ENCODE measurements at places on chromosomes 16 and 17.

GRCh38 chr17:60049936-60050335 lies 28.8 kb downstream of the HEATR6 start:
- DNase-seq, result no peak

DNA sequence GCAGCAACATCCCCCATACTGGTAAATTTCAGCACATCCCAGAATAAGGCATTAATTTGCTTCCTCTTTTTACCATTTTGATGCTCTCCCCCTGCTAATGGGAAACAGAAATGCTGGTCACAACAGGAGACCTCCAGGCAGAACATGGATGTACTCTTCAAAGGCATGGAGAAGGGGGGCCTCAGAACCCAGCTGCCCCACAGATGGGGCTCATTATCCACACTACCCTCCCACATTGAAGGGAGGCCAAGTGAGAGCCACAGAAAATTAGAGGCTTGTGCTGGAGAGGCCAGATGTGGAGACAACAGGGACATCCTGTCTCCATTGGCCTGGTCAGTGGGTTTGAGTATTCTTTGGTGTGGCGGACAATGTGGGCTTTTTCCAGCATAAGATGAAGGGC lies 150.1 kb upstream of the CDH11 start:
- DNase-seq, result no peak

GRCh38 chr17:34099859-34100515 lies 155.1 kb upstream of the CCL2 start:
- no peak for DNase-seq

DNA sequence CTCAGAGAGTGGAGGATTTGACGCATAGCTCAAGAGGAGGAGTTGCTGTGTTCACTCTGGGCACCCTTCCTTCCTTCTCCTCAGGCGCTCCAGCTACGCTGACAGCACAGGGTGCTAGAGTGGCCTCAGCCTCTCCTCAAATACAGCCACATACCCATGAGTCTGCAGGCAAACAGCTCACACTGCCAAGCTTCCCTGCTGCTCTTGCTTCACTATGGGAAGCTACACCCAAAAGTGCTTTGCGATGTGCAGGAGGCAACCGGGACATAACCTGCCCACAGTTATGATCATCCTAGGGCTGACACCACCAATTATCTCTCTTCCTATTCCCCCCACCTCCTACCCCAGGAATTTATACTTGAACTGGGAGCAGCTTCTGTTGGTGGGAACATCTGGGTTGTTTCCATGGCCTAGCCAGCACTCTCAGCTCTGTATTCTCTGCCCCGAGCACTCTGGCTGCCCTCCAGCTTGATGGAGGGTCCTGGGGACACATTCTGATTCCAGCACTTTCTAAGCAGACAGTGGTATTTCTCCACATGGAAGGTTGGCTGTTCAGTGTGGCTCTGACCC lies 40.3 kb upstream of the SREBF1 start:
- peak; percentile 79 for DNase-seq

GRCh38 chr16:82653550-82654511 lies 27.1 kb downstream of the CDH13 start:
- peak; percentile 87 for DNase-seq

GRCh38 chr17:15648386-15648785 lies 28.9 kb upstream of the FBXW10B start:
- DNase-seq, result no peak

GRCh38 chr17:49209061-49209571 lies 1.3 kb downstream of the GNGT2 start:
- no peak for DNase-seq

- DNase-seq, result peak; percentile 97
These were observed 23.8 kb downstream of the DEXI start for GRCh38 chr16:10918294-10919002.

DNA sequence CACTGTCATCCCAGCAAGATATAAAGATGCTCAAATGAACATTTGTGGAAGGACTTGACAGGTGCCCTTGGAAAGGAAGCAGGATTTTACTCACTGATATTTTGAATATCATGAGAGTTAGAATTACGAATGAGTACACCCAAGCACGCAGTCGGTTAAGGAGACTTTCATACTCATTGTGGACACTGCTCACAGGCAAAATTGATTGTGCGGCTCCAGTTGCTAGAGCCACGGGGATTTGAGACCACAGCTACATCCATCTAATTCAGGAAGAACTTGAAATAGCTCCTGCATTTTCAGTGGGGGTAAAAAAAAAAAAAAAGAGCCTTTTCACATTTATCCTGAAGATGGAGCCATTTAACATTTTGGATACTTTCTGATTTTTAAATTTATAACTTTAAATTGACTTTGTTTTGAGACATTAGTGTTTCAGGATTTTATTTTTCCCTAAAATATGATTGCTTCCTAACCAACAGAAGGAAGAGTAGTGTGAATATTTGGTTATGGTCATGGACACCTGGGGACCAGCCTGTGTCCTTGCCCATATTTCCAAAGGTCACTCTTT lies 1080.1 kb upstream of the EEF2KMT start:
- no peak for DNase-seq

- DNase-seq, result no peak
These were observed 19.2 kb upstream of the SMIM5 start for GRCh38 chr17:75614006-75614405.

DNA sequence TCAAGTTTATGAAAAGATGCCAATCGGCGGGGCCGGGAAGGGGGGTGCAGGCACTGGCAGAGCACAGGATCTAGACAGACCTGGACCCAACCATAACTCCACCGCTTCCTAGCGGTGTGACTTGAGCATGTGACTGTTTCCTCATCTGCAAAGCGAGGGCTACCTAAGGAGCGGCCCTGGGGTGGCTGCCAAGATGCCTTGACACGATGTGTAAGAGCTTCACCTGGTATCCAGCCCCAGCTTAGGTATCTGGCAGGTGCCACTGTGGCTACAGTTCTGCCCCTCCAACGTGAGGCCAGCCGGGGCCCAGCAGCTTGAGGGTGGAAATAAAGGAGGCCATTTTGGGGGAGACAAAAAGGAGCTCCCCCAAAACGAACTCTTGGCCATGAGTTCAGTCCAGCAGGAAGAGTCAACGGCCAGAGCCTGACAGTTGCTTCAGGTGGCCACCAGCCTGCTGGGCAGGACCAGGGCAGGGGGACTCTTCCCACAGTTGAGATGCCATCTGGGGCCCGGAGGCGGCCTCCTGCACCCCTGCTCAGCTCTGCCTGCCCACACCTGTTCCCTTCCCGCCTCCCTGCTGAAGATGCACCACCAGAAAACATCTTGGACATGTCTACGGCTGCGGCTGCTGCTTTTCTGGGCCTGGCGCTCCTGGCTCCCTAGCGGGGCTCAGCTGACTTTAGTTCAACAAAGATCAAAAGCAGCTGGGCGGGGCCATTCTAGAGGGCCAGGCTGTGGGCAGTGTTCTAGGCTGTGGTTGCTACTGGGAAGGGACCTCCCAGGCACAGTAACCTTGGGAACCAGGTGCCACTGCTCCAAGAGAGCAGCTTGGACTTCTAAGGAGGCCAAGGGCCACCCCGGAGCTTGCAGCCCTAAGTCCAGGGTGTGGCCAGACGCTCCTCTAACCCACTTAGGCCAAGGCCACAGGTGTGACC lies 3.4 kb upstream of the MTSS2 start:
- DNase-seq, result no peak

GRCh38 chr17:78865682-78866390 lies 25.2 kb upstream of the USP36 start:
- DNase-seq, result peak; percentile 83

DNA sequence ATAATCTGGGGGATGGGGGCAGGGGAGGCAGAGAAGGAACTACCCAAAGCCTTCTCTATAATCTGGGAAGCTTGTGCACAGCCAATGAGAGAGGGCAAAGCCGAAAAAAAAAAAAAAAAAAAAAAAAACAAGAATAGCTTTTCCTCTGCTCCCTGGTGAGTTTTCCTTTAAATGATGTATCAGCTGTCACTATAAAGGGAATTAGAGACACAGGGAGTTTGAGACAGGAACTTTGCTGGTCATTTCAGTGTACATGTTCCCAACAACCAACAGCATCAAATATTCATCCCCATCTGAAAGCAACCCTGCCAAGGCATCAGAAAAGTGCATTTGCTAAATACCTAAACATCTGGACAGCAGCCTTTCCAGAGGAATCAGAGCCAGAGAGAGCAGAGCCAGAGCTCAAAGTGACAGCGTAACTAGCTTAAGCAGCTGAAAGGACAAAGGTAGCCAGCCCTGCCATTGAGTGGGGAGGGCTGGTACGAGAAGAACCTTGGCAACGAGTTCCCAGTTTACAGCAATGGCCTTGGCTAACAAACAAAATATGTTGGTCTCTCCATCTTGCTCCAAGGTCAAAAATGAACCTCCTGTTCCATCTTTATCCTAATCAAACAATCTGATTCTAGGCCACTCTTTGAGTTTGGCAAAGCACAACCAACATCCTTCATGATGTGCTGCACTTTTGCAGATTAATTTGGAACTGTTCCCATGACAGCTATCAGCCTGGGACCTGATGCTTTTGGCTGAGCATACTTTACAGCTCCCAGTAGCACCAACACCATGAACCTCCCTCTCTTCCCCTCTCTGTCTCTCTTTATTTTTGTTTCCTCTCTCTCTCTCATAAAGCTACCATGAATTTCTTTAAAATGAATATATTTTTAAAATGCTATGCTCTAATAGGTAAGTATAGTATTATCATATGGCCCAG lies 143.7 kb upstream of the GNAO1 start:
- DNase-seq, result no peak

DNA sequence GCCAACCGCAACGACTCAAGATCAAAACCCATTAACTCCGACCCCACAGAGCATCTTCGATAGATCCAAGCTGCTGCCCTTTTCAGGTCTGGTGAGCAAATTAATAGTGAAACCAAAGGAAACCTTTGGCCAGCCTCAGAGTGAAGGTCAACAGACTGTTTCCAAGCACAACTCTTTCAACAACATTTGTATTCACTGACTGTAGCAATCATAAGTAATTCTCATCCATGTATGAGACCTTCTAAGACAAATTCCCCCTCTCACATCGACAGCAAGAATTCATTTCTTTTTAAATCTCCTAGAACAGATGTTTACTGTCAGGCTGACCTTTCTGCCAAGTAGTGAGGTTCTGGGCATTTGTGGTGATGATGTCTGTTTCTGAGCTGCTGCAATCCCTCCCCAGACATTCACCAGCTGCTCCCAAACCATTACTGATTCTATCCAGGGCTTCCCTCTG lies 64.2 kb downstream of the SLC39A11 start:
- peak; percentile 75 for DNase-seq

DNA sequence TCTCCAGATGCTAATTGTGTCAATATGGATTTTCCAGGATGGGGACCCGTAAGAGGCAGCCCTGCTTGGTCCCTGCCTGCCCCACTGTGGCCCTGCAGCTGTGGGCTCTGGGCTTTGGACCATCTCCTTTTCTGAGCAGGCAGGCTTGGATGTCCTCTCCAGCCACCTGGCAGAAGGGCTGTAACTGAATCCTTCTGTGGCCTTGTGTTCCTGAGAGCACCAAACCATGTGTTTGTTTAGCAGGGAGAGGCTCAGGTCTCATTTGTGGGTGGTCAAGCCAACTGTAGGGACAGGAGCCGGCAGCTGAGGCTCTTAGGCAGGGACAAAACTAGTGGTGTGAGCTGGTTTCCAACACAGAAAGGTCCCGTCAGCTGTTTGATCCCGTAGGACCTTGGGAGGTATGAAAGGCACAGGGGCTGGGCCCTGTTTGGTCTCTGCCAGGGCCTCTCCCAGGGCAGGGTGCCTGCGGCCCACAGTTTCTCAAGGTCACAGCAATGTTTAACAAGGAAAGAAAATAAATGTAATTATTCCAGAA lies 18.5 kb downstream of the SEC14L5 start:
- no peak for DNase-seq

GRCh38 chr17:37774504-37774903 lies 29.6 kb upstream of the HNF1B start:
- no peak for DNase-seq

- DNase-seq, result peak; percentile 87
These were observed 15.9 kb upstream of the FBXO47 start for GRCh38 chr17:38982858-38983746.

DNA sequence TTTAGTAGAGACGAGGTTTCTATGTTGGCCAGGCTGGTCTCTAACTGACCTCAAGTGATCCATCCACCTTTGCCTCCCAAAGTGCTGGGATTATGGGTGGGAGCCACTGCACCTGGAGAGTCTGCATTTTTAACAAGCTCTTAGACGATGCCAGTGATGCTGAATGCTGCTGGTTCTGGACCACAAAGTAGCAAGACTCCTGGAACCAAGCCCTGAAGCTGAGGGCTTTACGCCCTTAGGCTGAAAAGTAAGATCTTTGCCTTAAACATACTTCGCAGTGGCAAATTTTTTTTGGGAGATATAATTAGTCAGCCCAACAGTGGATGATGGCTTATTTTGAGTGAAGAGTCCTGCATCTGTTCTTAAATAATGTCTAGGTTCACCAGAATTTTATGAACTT lies 14.0 kb downstream of the METTL9 start:
- no peak for DNase-seq

DNA sequence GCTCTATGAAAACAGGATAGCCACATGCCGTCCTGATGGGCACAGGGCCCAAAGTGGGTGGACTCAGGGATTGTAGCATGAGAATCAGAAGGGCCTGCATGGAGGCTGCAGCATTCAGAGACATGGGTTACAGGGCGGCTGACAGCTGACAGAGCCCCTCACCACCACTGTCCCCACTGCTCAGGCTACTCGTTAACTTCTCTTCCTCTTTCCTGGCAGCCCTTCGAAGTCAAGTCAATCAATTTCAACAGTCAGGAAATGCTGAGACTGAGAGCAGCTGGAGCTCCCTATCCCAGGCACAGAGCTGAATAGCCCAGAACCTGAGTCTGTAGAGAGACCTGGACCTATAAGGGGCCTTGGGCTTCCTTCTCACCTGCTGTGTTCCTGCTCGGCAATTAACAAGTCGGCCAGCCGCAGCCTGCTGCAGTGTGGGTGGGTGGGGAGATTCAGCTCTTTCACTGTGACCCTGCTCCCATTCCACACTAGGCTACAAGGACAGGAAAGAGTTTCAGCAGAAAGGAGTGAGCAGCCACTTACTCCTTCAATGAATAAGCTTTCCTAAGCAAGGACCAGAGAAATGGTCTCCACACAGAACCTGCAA lies 76.9 kb downstream of the TEX14 start:
- DNase-seq, result no peak

DNA sequence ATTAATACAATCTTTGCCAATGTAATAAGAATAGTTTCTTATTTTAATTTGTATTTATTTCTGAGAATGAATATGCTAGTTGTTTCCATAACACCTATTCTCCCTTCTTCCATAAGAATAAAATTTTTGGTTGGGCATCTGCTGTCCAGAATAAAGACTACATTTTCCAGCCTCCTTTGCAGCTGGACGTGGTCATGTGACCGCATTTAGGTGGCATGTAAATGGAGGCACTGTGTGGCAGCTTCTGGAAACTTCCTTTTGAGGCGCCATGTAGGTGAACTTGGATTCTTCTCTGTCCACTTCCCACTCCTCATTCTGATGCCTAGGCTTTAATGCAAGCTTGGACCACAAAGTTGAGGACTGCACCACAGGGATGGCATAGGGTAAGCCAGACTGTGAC lies 215.4 kb upstream of the AXIN2 start:
- DNase-seq, result no peak
